ENCODE measurements at places on chromosomes 7 and 10. TPM values are rescaled to one million over a fixed set of nuclear protein-coding genes. Genes with fewer than 3 reads are reported as not detected.

DNA sequence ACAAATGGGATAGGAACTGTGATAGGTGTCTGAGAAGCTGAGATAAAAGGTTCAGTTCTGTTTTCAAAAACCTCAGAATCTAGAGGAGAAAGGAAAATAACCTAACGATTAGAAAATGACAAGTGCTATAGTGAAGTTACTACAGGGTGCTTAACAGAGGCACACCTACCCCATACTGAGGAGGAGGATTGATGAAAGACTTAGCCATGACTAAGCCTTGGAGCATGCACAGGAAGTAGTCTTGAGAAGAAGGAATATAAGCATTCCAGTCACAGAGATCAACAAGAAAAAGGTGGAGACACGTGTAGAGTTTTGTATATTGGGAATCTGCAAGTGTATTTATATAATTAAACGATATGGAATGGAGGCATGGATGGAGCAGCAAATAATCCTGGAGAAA lies 1225.5 kb upstream of the CELF2 start:
- no peaks in the 10 kb centered on the region for H3K27me3 ChIP-seq
- H3K36me3 ChIP-seq: no peaks in the 10 kb centered on the region
- H3K27ac ChIP-seq: no peak overlapping the region
- DNase-seq: no peak
- no peaks in the 10 kb centered on the region for H3K4me1 ChIP-seq
- no peak overlapping the region for H3K4me3 ChIP-seq

The TUBGCP2 gene
- total RNA-seq: 50.9 TPM

- no peak overlapping the region for H3K4me3 ChIP-seq
- peaks cover 13% of the 10 kb centered on the region for H3K27me3 ChIP-seq
- peaks cover 6% of the 10 kb centered on the region for H3K36me3 ChIP-seq
- H3K27ac ChIP-seq: no peak overlapping the region
- peaks cover 4% of the 10 kb centered on the region for H3K4me1 ChIP-seq
Measured at GRCh38 chr10:459743-460142, 229.7 kb downstream of the DIP2C start.

DNA sequence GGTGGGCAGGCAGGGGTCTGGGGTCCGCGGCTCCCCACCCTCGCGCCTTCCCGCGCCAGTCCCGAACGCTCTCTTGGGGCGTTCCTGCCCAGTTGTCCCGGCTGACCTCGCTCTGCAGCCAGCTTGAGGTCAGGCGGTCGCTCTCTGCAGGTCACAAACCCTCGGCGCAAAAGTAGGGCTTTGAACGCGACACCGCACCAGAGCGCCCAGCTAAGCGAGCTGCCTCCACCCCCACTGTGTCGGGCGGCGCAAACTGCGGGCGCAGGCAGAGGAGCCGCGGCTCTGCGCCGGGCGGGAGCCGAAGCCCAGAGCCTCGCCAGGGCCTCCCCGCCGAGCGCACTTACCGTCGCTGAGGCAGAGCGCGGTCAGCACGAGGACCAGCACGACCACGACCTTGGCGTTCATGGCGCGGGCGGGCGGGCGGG lies 284 bp downstream of the CXCL12 start:
- H3K36me3 ChIP-seq: no peaks in the 10 kb centered on the region
- no peak overlapping the region for H3K4me3 ChIP-seq
- peaks cover 30% of the 10 kb centered on the region for H3K27me3 ChIP-seq
- DNase-seq: no peak
- no peaks in the 10 kb centered on the region for H3K4me1 ChIP-seq

DNA sequence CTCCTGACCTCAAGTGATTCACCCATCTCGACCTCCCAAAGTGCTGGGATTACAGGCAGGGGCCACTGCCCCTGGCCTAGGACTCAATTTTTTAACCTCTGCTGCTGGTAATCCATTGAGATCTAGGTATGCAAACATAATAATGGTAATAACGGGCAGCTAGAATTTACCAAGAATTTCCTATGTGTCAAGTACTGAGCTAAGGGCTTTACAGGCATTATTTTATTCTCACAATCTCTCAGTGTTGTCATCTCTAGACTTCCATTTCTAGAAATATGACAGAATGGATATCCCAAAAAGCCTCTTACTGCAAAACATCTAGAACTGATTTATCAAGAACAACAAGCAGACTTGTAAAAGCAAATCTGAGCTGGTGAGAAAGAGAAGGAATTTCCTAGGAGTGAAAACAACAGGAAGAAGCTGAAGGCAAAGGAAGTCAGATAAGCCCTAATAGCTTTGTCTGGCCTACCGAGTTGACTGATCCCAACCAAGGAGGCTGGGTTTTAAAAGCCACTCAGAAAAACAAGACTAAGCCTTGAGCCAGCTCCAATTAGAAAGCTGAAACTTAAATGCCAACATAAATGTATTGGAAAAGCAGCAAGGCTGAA lies 70.6 kb downstream of the CCDC71L start:
- no peak overlapping the region for H3K27ac ChIP-seq
- peaks cover 27% of the 10 kb centered on the region for H3K27me3 ChIP-seq
- H3K4me1 ChIP-seq: peaks cover 6% of the 10 kb centered on the region

GRCh38 chr10:129116371-129116770 lies 350.7 kb upstream of the MGMT start:
- DNase-seq: no peak
- peaks cover 4% of the 10 kb centered on the region for H3K4me1 ChIP-seq
- no peaks in the 10 kb centered on the region for H3K36me3 ChIP-seq
- no peak overlapping the region for H3K4me3 ChIP-seq
- no peaks in the 10 kb centered on the region for H3K27me3 ChIP-seq

The HYAL4 gene
- total RNA-seq: 1.8 TPM

DNA sequence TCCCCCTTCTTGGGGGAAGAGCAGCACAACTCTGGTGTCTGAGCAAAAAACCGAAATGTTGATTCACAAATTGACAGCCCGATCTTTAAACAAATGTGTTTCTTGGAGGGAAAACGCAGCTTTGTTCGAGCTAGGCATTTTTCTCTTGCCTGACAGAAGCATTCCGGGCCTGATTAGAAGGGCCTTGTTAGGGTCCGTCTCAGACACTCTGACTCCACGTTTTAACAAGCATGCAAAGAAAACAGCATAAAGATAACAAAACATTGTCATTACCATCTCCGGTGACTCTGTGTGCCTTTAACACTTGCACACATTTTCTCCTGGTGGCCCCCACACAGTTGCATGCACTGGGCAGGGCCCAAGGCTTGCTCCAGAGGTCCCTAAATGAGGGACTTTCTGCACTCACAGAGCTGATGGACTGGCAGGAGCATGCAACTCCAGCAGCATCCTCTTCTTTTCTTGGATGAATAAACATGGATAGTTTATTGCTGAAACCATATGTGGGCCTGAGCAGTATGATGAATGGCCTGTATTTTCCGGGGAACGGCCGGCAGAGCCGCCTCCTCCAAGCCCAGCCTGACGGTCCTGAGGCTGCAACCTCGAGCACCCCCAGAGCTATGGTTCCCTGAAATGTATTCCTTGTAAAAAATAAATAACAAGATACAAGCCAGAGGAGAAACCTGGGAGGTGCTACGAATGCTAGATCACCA lies 50.9 kb downstream of the EBF3 start:
- no peaks in the 10 kb centered on the region for H3K36me3 ChIP-seq
- no peaks in the 10 kb centered on the region for H3K27me3 ChIP-seq
- no peak for DNase-seq
- no peaks in the 10 kb centered on the region for H3K4me1 ChIP-seq
- no peak overlapping the region for H3K4me3 ChIP-seq

GRCh38 chr7:28311670-28312069 lies 100.6 kb upstream of the CREB5 start:
- H3K4me1 ChIP-seq: peaks cover 14% of the 10 kb centered on the region
- peaks cover 2% of the 10 kb centered on the region for H3K36me3 ChIP-seq
- no peak overlapping the region for H3K4me3 ChIP-seq
- H3K27me3 ChIP-seq: peaks cover 75% of the 10 kb centered on the region
- no peak overlapping the region for H3K27ac ChIP-seq

The LIPF gene
- not detected for total RNA-seq

GRCh38 chr7:154744256-154744860 lies 258.6 kb downstream of the PAXIP1 start:
- no peaks in the 10 kb centered on the region for H3K4me1 ChIP-seq
- no peaks in the 10 kb centered on the region for H3K36me3 ChIP-seq
- H3K4me3 ChIP-seq: no peak overlapping the region
- H3K27ac ChIP-seq: no peak overlapping the region
- DNase-seq: peak; percentile 40
- H3K27me3 ChIP-seq: peaks cover 6% of the 10 kb centered on the region

- H3K36me3 ChIP-seq: no peaks in the 10 kb centered on the region
- H3K27me3 ChIP-seq: peaks cover 38% of the 10 kb centered on the region
Measured at GRCh38 chr10:93873420-93874115, 20.2 kb upstream of the SLC35G1 start.

DNA sequence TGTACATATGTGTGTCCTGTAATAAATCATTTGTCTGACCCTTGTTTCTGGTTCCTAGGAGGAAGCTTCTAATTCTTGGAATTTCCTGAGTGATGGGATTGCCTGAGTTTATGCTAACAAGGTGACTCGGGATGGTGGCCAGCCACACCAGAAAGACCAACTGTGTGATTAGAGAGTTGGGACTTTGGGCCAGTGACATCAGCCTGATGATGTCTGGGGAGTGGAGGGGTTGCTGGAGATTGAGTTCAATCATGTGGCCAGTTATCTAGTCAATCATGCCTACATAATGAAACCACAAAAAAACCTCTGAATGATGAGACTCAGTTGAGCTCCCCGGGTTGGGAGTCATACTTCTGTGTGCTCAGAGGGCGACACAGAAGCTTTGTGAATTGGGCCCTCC lies 23.5 kb upstream of the CARD11 start:
- peak overlapping the region; percentile 88 for H3K4me3 ChIP-seq
- H3K4me1 ChIP-seq: peaks cover 79% of the 10 kb centered on the region
- peak; percentile 49 for DNase-seq
- peak overlapping the region; percentile 88 for H3K27ac ChIP-seq
- no peaks in the 10 kb centered on the region for H3K27me3 ChIP-seq

The FXYD4 gene
- not detected for total RNA-seq

GRCh38 chr7:138849701-138850100 lies 51.7 kb upstream of the ATP6V0A4 start:
- no peak overlapping the region for H3K27ac ChIP-seq
- no peaks in the 10 kb centered on the region for H3K36me3 ChIP-seq
- no peak for DNase-seq
- H3K27me3 ChIP-seq: peaks cover 11% of the 10 kb centered on the region

GRCh38 chr7:17520941-17521340 lies 222.5 kb downstream of the AHR start:
- H3K36me3 ChIP-seq: no peaks in the 10 kb centered on the region
- no peak overlapping the region for H3K4me3 ChIP-seq
- DNase-seq: no peak
- H3K27me3 ChIP-seq: no peaks in the 10 kb centered on the region
- peaks cover 17% of the 10 kb centered on the region for H3K4me1 ChIP-seq

- DNase-seq: no peak
- H3K36me3 ChIP-seq: peaks cover 4% of the 10 kb centered on the region
- no peak overlapping the region for H3K4me3 ChIP-seq
- no peaks in the 10 kb centered on the region for H3K4me1 ChIP-seq
Measured at GRCh38 chr10:123537188-123537961, 128.8 kb upstream of the GPR26 start.

The ANXA8 gene
- not detected for total RNA-seq

GRCh38 chr10:25888627-25889026 lies 45.4 kb upstream of the MYO3A start:
- H3K4me1 ChIP-seq: no peaks in the 10 kb centered on the region
- H3K27ac ChIP-seq: no peak overlapping the region
- no peaks in the 10 kb centered on the region for H3K36me3 ChIP-seq
- H3K27me3 ChIP-seq: no peaks in the 10 kb centered on the region
- no peak for DNase-seq

- H3K27me3 ChIP-seq: peaks cover 9% of the 10 kb centered on the region
- no peaks in the 10 kb centered on the region for H3K4me1 ChIP-seq
- H3K36me3 ChIP-seq: no peaks in the 10 kb centered on the region
- no peak overlapping the region for H3K4me3 ChIP-seq
- no peak for DNase-seq
- no peak overlapping the region for H3K27ac ChIP-seq
Measured at GRCh38 chr7:69656890-69657289, 58.6 kb downstream of the AUTS2 start.

DNA sequence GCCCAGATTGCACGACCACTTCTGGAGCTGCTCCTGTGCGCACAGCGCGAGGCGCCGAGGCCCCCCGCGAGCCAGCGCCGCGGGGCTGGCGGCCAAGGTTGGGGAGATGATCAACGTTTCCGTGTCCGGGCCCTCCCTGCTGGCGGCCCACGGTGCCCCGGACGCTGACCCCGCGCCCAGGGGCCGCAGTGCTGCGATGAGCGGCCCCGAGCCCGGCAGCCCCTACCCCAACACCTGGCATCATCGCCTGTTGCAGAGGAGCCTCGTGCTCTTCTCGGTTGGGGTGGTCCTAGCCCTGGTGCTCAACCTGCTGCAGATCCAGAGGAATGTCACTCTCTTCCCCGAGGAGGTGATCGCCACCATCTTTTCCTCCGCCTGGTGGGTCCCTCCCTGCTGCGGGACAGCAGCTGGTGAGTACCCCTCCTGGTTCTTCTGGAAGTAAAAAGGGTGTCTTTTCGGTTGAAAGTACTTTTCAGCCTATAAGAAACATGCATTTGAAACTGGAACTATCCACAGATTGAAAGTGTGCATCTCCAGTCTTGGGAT lies 683 bp downstream of the INSIG1 start:
- H3K27me3 ChIP-seq: no peaks in the 10 kb centered on the region
- DNase-seq: peak; percentile 22
- H3K4me3 ChIP-seq: peak overlapping the region; percentile 96
- H3K27ac ChIP-seq: peak overlapping the region; percentile 96
- peaks cover 44% of the 10 kb centered on the region for H3K4me1 ChIP-seq
- peaks cover 12% of the 10 kb centered on the region for H3K36me3 ChIP-seq

The SLC26A3 gene
- total RNA-seq: not detected

DNA sequence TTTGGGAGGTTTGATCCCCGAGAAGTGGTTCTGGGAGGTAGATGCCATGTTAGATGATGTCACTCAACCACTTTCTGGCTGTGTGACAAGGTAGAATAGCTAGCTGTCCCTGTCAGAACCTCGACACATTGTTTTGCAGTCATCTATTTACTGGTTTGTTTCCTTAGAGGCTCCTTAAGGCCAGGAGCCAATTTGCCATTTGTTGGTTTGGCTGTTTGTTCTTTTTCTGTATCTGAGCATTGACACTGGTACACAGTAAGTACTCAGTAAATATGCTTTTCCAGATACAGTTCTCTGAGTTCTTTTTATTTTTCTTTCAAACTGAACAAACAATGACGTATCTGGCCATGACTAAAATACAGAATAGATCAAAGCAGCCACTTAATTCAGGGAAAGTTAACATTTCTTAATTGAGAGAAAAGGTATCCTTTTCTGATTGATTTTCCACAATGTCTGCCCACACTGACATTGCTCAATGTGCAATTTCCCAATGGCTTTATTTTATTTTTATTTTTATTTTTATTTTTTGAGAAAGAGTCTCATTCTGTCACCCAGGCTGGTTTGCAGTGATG lies 121.6 kb downstream of the SPAG6 start:
- H3K4me1 ChIP-seq: no peaks in the 10 kb centered on the region
- DNase-seq: no peak
- peaks cover 16% of the 10 kb centered on the region for H3K27me3 ChIP-seq
- no peak overlapping the region for H3K4me3 ChIP-seq

All from activated T-cell treated with anti-CD3 and anti-CD28 coated beads, Interleukin-2, amount 50 U/mL, for 72 hours (primary cell).